ENCODE measurements at places on chromosomes 7 and 10.
A peak's percentile ranks its signal among the peaks of the same experiment; 100 is the strongest.

GRCh38 chr10:28266449-28267224 lies 36.2 kb downstream of the MPP7 start:
- DNase-seq, result no peak

- DNase-seq, result no peak
Measured at GRCh38 chr10:114009281-114009996, 34.2 kb upstream of the ADRB1 start.

DNA sequence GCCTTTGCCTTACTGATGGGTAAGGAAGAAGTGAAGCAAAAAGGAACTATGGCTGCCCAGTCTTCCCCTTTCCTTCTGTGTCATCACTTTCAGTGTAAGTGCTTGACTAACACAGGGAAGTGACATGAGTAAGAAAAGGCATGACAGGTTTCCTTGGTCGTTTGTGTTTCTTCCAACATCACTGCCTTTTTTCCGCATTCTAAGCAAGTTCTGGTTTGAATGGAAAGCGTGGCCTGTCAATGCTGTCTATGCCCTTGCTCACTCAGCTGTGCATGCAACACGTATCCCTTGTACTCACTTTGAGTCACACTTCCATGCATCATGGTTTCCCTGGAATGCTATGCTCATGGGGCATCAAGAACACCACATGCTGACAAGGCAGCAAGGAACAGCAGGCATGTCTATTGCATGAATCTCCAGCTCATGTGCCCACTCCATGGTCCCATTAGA lies 111.8 kb downstream of the OAT start:
- DNase-seq, result no peak

GRCh38 chr7:70316745-70317144 lies 718.5 kb downstream of the AUTS2 start:
- DNase-seq, result peak; percentile 19

GRCh38 chr7:66110856-66111255 lies 3.8 kb upstream of the CRCP start:
- no peak for DNase-seq

DNA sequence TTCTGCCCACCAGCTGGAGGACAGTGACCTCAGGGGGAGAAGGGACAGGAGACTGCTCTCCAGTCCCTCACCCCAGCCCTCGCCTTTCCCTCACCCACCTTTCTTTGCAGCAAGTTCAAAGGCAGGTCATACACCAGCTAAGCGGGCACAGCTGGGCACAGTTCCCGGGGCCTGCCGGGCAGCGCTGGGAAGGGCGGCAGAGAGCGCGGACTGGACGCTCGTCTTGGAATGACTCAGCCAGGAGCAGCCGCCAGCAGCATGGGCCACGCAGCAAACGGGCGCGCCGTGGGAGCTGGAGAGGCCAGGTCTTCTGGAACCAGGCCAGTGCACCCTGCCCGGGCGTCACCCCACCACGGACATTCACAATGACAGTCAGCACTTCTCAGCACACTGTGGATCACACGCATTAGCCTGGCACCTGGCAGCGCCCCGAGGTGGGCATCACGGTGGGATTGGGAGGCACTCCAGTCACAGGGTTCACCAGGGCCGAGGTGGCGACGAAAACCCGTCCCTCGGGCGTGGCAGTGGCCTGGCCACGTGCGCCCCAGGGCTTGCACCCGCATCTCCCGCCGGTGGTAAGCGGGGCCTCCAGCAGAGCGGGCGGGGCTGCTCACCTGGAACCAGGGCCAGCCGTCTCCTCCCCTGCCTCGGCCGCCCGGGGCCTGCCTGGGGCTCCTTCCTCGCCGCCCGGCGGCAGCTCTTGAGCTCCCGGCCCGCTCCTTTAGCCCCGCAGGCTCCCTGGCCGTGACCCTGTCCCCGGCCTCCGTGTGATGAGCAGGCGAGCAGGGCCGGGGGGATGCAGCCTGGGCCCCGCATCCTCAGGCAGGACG lies 29.0 kb upstream of the WDFY4 start:
- no peak for DNase-seq

- DNase-seq, result no peak
Measured at GRCh38 chr10:114703377-114704107, 45.5 kb upstream of the ABLIM1 start.

- no peak for DNase-seq
Measured at GRCh38 chr10:117249493-117250093, 8.7 kb downstream of the SLC18A2 start.

Data from T-helper 9 cell (primary cell).